ENCODE measurements at places on chromosomes 4 and X.

GRCh38 chr4:76341063-76341462, 34.5 kb downstream of the STBD1 start:
- no peak for ATAC-seq

DNA sequence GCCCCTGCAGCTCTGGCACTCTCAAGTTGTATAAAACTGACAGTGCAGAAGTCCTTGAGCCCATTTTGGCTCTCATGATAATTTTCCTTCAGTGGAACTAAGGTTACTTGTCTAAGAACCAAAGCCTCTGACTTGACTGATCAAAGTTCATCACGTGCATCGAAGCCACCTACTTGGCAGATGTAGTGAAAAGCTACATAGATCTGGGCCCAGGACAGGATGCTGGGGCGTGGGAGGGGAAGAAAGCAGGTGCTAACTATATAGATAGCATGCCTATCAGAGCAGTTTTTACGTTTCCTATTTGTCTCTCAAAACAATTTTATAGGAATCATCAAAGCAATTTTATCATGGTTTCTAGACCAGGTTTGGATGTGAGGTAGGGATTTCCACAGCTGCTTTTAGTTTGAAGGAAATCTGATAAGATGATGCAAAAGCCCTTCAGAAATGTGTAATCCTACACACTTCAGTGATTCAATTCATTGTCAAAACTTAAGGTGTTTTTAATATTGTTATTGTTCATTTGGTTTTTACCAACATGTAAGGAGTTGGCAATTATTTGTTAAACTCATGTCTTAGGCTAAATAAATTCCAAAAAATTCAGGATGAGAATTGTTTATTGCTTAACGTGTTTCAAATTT, 1.2 kb upstream of the CD40LG start:
- peak; percentile 66 for ATAC-seq

GRCh38 chr4:89754531-89754930, 82.4 kb downstream of the SNCA start:
- ATAC-seq: no peak

GRCh38 chr4:140027101-140027500, 126.9 kb downstream of the MAML3 start:
- no peak for ATAC-seq

DNA sequence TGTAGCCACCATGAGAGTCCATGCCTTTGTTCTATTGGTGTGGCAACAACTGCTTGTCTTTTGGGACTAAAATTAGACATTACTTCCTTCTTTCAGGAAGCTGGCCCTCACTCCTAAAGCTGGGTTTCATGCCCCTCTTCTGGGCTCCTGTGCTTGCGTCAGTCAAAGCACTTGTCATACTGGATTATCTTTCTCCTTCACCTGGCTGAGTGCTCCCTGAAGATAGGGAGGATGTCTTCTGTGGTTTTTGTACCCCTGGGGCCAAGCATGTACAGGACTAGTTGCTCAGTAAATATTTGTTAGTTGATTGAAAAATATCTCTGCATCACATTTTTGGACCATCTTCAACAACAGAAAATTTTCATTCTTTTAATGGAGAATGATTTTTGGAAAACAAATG, 26.1 kb upstream of the LONRF3 start:
- no peak for ATAC-seq

GRCh38 chr4:178138491-178138890, 696.3 kb upstream of the AGA start:
- no peak for ATAC-seq

GRCh38 chrX:63270873-63271272, 80.3 kb downstream of the SPIN4 start:
- ATAC-seq: no peak

DNA sequence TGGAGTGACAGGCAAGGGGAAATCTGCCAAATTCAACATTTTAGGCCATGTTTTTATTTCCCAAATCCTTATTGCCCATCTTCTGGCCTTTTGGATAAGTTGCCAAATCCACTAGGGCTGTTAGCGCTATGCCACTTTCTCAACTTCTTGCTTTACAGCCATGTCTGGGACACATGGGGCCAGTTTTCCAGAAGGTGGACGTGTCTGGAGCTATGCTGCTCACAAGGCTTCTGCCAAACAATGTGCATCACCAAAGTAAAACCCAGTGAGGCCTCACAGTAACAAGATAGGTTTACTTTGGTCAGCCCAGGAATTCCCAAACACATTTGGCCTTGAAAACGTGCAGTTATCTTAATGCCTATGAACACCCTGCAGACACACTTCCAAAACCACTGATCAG, 142.9 kb downstream of the MID1 start:
- no peak for ATAC-seq

DNA sequence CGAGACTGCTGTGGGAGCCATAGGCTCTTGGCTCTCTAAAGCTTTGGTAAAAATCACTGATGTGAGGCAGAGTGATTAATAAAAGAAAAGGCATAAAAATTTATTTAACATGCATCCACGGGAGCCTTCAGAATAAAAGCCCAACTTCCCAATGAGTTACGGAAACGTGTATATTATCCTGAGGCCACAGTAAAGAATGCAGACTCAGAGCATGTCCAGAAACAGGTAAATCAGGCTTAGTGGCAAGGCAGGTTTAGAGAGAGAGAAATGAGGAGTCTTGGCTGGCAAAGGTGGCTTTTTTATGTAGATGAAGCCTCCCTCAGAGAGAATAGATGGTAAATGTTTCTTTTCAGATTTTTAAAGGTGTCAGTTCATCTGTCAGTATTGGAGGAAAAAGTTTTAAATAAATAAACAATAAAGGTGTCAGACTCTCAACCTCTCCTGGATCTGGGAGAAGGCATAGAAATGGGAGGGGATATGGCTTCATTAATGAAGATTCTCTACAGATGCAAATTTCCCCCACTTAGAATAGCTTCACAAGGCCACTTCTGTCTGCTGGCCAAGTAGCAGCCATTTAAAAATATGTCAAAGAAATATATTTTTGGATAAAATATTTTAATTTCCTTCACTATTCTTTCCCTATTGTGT, 24.0 kb downstream of the C4orf51 start:
- ATAC-seq: no peak

DNA sequence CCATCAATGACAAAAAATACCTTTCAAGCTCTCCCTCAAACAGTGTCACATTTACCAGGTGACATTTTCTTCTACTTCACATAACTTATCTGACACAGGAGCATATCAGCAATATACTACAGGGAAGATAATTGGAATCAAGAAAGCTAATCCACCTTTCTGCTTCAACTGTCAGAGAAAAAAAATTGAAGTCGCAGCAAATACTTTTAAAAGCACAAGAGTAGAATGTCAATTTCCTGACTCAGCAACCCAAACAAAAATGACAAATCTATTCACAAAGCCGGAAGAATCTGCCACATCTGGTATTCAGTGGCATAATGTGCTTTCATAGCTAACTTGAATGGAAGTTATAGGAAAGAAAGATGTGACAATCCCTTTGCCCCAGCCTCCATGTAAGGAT, 36.7 kb downstream of the AGA start:
- no peak for ATAC-seq

- no peak for ATAC-seq
These were observed 9.9 kb downstream of the BCAP31 start for GRCh38 chrX:153714256-153714655.

DNA sequence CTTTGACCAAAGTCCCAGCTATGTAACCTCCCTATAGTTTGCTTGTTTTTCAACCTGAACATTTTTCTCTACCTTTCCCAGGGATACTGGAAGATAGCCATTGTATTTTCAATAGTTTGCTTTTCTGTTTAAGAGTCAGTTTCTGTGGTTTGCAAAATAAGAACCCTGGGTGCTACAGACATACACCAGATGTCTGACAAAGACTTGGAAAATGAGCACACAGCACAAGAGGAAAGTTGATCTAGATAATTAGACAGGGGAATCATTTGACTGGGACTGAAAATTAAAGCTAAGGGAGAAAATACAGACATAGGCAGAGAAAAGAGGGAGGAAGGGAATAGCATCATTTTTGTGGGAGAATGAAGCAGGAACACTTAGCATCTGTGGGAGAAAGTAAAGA, 218.3 kb upstream of the CNKSR2 start:
- ATAC-seq: no peak

GRCh38 chrX:129445436-129445835, 77.9 kb downstream of the SMARCA1 start:
- no peak for ATAC-seq

DNA sequence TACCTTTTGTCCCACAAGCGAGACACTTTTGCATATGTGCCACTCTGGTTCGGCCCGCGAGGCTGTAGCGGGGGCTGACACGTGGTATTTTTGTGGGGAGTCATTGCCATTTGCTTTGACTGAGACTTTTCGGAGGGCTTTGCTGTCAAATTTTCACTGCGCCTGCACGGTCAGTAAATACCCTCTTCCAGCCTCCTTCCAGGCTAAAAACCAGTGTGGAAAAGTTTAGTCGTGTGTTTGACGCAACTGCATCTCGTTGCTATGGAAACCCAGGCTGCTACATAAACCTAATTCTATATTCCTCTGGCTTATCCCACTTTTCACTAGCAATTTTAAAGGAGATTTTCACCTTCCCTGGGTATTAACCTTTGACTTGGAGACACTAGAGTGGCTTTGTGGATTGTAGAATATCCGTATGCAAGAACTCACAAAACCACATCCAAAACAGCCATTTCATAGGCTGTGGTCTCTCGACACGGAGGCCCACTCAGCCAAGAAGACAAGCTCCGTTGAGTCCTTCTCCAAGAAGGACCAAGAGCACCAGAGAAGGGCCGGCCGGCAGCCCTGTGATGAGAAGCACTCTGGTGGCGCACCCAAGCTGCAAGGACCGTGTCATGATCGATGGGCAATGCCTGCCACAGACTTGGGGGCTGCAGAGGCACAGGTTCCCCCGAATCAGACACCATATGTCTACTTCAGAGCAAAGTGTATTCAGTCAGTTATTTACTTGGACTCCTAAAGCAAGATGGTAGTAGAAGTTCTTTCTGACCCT, 38.4 kb upstream of the ENPP6 start:
- no peak for ATAC-seq

GRCh38 chrX:15505101-15505500, 4.5 kb downstream of the BMX start:
- ATAC-seq: no peak

DNA sequence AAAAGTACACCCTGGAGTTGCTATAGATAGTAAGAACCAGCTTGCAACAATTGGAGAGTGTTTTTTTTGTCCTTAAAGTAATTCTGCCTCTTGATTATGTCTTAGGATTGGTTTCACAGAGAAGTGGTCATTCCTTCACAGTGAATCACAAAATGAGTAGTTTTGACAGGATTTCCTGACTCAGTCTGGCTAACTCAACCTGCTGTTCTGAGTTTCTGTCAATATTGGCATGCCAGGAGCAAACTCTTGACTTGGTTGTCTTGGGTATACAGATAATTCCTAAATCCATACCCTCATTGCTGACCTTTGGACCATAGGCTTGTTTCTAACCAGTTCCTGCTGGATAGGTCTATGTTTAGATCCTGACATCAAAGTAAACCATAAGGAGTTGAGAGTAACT, 9.4 kb downstream of the FHIP1A start:
- no peak for ATAC-seq

DNA sequence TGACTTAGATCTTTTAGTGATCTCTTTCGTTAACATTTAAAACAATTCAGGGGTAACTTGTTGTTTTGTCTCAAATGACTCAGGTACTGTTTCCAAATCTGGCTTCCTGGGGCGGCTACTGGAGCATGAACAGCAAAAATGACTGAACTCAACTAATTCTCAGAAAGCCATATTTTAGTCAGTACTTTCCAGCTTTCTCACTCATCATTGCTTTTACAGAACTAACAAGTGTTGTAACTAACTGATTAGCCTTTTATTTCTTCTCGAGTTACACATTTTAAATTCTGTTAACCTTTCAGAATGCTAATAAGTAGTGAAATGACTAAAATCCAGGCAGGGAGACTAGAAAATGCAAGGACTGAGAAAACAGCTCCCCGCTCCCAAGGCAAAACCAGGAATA, 55.3 kb downstream of the JADE3 start:
- ATAC-seq: peak; percentile 64

DNA sequence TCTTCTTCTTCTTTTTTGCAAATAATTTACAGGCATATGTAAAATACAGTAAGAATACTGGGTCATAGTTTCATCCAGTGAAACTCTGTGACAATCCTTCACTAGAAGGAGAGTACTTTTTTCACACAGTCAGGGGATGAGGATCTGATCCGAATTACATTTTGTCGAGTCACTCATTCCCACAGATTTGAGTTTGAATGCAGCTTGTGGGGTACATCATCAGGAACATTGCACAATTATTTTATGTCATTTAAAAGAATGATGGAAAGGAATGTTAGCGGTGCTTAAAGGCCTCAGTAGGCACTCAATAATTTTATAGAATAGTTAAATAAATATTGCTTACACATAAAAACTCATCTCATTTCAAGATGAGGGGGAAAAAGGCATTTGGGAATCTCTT, 88.6 kb downstream of the CHRNA9 start:
- ATAC-seq: no peak

DNA sequence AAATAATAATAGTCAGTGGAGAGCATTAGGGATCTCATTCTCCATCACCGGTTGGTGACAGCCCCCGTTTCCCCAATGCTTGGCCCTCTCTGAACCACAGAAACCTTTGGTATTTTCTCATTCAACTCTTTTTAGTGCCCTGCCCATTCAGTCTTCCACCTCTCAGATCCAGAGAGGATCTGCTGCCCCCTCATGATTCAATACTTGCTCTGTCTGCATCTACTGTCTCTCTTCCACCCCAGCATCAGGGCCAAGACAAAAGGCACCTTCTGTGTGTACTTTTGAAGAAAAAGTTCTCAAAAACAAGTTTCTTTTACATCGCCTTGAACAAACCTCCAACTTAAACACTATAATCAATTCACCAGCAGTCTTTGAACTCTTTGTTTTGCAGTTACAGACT, 19.3 kb downstream of the CLTRN start:
- ATAC-seq: no peak

GRCh38 chr4:184114431-184114830, 103.2 kb downstream of the ENPP6 start:
- no peak for ATAC-seq

GRCh38 chr4:10364194-10364593, 93.0 kb downstream of the ZNF518B start:
- ATAC-seq: no peak

DNA sequence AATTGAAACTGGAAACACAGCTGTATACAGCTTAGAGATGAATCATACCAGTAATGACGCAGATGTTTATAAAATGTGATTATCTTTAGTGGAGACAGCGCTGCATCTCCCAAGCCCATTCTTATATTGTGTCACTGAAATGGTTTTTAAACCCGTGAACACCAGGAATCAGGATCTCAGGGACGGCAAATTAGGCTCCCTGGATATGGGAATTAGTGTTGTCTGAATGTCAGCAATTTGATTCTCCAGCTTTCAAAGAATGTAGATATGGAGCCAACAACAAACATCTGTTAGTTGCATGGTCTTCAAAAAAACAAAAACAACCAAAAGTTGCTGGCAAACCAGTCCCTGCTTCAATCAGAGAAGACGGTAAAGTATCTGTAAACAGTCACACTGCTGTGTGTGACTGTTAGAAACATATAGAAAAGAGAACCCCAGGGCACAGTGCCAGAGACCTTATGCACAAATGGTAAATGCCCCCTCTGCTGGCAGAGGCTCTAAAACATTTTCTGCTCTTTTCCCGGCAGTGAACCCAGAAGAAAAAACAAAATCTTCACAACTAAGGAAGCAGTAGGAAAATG, 351.9 kb upstream of the FTHL17 start:
- no peak for ATAC-seq

Data from activated CD4-positive, CD25-positive, alpha-beta regulatory T cell treated with anti-CD3 and anti-CD28 coated beads, Interleukin-2, amount 50 U/mL, for 24 hours (primary cell).